ENCODE measurements at places on chromosomes 12 and 14. TPM values are rescaled to one million over a fixed set of nuclear protein-coding genes. Genes with fewer than 3 reads are reported as not detected.

- no peak for DNase-seq
These were observed 268.9 kb downstream of the FLRT2 start for GRCh38 chr14:85798856-85799255.

- DNase-seq = no peak
These were observed 69.4 kb downstream of the FGD6 start for GRCh38 chr12:95147866-95148265.

- DNase-seq = no peak
These were observed 7.5 kb upstream of the G2E3 start for GRCh38 chr14:30551460-30551859.

DNA sequence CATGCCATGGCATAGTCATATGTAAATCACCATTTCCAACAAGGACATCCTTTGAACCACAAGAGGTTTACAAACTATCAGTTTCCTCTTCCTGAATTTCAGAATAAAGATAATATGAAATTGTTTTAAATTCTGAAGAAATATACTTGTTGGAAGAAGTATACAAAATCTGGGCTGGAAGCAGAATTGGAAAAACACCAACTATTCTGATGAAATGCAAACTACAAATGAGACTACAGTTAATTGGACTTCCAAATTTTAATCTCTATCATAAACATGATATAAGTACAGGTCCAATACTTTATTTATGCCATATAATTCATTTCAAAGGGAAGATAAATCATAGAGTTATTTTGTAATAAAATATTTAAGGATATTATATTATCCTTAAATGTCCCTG, 80.1 kb downstream of the NOVA1 start:
- DNase-seq = no peak

DNA sequence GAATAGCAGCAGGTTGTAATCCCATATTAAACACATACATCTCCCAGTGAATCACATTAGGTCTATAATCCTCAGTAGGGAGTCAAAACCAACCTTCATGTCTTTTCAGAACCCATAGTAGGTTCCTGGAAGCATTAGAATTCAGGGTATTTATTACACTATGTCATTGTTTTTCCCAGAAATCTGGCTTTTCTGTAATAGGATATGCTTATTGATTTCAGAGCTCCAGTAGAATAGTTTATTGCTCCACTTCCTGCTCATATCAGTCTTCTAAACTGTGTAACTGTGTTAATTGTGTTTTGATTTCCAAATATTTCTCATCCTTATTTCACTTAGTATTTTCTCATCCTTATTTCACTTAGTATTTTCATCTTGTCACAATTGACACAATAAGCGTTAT, 268.0 kb downstream of the CCDC59 start:
- no peak for DNase-seq

- DNase-seq = no peak
These were observed 124.7 kb downstream of the ZNF664 start for GRCh38 chr12:124097701-124098100.

GRCh38 chr12:3797531-3798048, 44.7 kb upstream of the CRACR2A start:
- DNase-seq = no peak

The AMDHD1 gene
- 2.1 TPM for total RNA-seq

The CD69 gene
- total RNA-seq = 120 TPM

Measured in activated CD4-positive, alpha-beta memory T cell treated with anti-CD3 and anti-CD28 coated beads for 36 hours (primary cell).